T-helper 2 cell treated with Interferon-gamma antibody and Interleukin-4, amounts not matched to agents 5 μg/mL and 100 μg/mL, for 36 hours (primary cell): ENCODE measurements at places on chromosomes 4 and X.

DNA sequence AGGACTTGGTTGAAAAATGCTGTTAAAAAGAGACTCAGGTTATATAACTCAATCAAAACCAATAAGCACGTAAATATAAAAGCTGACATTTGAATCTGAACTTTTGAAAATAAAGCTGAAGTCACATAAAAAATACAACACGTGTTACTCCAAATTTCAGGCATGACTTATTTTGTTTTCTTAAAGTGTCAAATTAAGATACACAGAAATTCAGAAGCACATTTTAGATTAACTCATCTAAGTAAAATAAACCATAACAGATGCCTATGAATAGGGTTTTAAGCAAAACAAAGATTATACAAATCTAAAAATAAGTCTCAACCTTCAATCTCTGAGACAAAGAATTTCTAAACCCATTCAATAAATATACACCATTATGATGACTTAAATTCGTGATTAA is 124.8 kb downstream of the ANTXR2 start:
- DNase-seq, result no peak

- DNase-seq, result no peak
Measured at GRCh38 chrX:1558761-1559468, 21.9 kb upstream of the P2RY8 start.

DNA sequence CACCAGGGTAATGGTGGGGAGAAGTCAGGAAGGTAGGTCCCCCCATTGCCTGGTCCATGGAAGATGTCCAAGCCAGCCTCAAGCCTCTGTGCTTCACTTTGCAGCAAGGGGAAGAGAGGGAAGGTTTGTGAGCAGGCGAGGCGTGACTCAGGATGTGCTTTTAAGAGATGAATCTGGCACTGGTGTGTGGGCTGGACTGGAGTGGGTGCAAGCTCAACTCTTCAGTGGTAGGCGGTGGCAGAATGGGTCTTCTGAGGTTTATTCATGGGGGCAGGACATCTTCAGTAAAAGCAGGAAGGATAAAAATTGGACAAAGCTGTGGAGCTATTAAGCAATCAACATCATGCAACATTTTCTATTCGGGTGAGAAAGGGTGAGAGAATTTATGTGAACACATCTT is 19.4 kb downstream of the GPM6B start:
- DNase-seq, result no peak

DNA sequence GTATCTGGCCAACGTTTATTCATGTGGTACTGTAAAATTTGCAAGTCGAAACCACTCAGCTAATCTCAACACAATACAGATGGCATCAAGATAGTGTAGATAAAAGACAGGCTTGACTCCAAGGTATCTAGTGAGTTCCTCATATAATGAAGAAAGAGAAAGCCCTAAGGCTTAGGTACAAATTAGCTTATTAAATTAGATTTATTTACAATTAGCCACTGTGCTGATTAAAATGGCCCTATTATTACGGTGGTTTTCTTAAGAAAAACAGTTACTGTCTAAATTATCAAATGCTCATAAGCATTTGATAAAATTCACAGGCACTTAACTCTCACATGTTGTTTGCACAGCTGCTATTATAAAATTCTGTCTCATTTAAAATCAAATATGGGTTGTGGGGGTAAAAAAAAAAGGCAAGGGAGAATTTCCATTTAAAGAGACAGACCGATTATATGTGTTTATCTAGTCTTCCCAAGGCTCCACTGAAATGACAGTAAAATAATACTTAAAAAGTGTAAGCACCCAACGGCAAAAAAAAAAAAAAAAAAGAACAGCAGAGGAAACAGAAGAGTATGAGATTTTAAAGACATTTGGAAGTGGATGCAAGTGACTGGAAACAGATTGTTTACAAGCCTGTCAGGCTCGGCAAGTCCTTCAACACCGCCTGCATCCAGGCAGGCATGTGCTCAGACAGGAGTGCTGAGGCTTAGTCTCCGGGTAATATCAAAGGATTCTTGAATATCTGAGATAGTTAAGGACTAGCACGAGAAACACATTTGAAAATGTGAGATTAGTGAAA is 55.1 kb downstream of the FAM13A start:
- no peak for DNase-seq

DNA sequence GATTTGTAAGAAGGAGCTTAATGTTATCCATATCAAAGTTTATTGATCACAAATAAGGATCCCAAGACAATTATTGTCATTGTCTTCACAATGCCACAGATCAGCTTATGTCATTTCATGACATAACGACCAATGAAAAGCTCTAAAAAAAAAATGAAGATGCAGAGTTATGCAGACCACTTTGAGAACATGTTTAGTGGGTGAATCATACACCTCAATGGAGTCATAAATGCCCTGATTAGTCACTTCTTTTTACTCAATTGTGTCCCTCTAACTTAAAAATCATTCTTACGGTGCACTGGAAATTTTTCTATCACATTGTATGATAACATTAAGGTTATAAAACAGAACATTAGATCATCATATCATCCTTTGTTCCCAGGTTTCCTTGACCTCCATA is 87.6 kb upstream of the GABRG1 start:
- no peak for DNase-seq

- no peak for DNase-seq
Measured at GRCh38 chrX:24298191-24298590, 15.7 kb downstream of the SUPT20HL2 start.

- no peak for DNase-seq
Measured at GRCh38 chrX:39499996-39500395, 597.8 kb downstream of the BCOR start.

DNA sequence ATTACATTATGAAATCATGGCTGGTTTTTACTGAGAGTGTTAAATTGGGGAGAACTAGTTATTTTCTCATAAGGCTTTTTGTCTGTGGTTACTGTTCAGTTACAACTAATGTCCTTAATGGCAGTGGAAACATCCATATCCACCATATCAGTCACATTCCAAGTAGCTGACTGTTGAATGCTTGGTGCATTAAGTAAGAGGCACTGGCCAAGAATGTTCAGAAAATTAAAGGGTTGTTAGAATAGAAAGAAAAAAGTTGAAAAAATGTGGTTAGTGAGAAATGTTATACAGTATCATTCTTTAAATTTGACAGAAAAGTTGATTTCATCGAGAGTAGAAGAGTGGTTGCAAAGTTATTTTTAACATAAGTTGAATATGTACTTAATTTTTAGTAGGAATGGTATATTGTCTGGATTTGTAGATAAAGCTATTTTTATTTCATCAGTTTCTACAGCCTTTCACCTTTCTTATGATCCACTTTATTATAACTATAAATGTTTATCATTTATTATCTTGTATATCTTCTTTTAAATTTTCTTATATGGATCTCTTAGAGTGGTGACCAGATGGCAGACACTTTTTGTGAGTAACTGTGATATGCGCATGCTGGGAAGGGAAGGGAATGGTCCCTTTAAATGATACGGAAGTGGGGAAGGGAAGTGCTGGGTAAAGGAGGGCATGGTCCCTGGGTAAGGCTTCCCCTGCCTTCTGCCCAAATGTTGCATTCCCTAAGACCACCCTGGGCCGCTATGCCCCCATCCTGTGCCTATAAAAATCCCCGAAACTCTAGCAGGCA is 2407.1 kb downstream of the ARAP2 start:
- DNase-seq, result no peak

DNA sequence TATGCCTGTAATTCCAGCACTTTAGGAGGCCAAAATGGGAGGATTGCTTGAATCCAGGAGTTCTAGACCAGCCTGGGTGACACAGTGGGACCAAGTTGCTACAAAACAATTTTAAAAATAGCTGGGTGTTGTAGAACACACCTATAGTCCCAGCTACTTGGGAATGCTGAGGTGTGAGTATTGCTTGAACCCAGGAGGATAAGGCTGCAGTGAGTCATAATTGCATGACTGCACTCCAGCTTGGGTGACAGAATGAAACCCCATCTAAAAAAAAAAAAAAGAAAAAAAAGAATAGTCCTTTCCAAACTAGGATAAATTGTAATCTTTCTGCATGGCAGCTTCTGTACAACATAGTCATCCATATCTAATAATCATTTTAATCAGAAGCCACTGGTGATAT is 270.1 kb upstream of the INTU start:
- DNase-seq, result no peak

DNA sequence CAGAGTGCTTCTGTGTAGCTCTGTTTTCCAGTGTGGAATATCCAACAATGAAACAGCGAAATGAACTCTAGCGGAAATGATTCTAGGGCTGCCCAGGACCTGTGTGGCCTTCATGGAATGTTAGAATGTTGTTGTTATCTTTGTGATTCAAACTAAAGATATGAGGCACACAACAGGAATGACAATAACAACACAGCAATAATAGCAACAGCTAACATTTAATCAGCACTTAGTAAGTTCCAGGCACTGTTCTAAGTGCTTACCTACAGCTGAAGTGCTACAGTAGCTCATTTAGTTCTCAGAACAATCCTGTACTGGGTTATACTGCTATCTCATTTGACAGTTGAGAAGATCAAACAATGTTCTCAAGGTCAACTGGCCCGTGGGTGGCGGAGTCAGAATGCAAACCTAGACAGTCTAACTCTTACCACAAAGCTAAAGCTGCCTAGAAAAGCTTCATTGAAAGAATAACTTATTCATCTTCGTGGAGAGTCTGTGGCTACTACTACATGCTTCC is 63.7 kb downstream of the MAML3 start:
- no peak for DNase-seq

DNA sequence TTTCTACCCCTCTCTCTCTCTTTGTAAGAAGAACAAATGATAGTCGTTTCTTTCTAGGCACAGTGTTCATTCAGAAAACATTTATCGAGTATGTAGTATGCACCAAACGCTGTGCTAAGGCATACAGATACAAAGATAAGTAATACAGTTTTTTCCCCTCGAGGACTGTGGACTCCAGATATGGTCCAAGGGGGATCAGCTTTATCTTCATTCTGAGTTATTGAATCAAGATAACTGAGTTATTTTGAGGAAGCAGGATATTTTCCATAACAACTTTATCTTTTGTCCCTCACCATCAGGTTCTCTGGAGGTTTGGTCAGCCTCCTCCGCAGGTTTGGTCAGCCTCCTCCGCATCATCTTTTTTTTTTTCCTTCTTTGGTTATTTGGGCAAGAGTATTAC is 15.0 kb downstream of the EREG start:
- DNase-seq, result no peak

DNA sequence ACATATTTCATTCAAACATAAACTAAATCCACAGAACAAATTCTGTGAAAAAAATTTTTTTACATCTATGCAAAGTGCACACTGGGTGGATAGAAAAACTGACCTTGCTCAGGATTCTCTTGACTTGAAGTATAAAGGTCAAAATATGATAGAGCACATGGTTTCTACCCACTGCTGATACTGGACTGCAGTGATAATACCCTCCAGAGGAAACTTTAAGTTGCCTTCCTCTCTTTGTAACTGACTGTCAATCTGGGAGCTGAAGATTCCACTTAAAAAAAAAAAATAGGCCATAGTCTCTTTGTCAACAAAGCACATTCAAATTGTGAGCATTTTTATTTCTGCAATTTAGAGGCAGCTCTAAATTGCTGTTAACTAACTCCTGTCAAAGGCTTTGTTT is 3.2 kb upstream of the AMMECR1 start:
- DNase-seq, result no peak

- DNase-seq, result no peak
Measured at GRCh38 chr4:174435974-174436373, 86.3 kb downstream of the HPGD start.

DNA sequence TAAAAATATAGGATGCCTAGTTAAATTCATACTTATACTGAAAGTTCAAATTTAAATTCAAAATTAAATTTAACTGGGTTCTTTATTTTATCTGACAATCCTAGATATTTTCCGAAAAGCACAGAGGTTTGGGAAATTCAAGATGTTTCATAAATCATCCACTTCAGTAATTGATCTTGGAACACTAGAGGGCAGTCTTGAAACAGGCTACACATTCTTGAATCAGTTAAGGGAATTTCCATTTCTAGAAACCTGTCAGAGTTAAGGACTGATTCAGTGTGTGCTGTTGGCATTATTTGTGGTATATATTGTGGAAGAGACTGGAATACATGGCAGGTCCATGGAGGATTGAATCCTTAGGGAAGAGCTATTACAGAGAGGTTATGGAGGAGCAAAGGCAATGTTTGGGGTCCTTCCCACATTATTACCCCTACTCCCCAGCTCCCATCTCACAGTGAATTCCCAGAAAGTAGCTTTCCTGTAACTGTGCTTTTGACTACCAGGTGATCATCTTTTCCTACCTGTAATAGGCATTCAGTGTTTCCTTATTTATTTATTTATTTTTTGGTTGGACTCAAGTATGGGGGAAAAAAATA is 92.9 kb downstream of the EGF start:
- DNase-seq, result no peak
